ENCODE measurements at places on chromosomes 6 and 20.

GRCh38 chr20:34713194-34713943, 9.2 kb downstream of the TP53INP2 start:
- DNase-seq = no peak

DNA sequence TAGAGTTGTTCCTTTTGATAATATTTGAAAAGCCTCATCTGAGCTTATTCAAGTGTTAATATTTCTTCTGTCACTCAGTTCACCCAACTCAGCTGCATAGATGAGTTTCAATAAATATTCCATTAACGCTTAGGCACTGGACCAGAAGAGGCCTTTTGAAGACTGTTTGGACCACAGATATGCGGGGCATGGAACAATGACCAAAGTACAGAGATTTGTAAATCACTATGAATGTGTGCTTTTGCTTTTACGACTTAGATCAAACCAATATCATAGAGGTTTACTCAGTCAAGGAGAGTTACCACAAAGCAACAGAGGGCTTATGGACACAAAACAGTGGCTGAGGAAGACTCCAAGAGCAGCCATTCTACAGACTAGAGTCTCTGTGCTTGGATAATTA, 99.9 kb downstream of the RTN4IP1 start:
- no peak for DNase-seq

GRCh38 chr6:120211955-120212792, 862.6 kb upstream of the MAN1A1 start:
- DNase-seq = no peak

DNA sequence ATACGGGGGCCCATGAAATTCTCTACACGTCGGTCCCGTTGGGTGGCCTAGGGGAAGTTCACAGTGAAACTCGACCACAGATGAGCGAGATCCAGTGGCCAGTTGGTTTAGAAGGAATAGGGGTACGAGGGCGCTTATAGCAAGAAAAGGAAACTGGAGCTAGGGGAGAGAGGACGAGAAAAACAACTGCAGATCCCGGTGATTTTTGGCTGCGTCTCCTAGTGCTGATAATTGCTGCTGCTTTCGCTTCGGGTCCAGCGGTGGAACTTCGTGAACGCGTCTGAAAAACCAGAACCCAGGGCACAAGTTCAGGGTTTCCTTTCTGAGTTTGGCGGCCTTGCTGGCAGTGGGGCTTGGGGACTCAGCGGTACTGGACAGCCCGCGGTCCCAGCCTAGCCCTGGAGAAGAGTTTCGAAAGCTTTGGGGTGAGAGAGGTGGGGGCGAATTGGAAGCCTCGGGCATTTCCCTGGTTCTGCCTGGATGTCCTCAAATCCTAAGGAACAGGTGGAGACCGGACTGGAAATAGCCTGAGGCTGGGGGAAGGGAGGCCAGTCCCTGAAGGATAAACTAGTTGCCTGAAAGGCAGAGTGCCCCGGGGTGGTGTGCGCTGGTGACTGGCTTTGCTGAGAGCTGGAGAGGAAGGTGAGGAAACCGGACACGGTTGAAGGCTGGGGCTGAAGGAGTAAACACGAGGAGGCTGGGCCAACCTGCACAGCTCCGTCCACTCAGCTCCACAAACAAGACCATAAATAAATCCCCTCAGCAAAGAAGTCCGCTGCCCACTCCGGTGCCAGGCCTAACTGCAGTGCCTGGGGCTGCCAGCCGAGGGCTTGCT, 793 bp downstream of the GMPR start:
- no peak for DNase-seq

DNA sequence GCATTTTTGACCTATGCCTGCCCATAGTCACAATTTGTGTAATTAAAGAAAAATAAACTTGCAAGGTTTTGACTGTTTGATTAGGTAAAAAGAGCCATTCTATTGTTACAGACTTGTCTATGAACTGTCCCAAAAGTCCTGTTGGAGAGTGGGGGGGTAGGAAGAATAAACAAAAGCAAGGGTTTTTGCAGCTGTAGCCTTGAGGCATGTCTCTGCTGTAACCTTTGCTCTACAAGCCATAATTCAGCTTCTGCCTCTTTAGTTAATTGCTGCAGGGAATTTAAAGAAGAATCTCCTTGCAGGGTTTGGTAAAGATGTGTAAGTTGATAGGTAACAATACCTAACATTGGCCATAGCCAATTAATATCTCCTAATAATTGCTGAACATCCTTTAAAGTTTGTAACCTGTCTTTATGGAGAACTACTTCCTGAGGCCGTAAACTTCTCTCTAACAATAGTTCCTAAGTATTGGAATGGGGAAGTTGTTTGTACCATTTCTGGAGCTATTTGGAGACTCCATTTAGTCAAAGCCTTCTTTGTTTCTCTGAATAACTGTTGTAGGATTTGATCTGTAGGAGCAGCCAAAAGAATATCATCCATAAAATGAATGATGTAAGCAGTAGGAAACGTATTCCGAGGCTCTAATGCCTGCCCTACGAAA, 7.9 kb upstream of the ABHD12 start:
- no peak for DNase-seq
